NCI-H187 treated with DMSO at 0.1 percent for 48 hours (cell line): ENCODE measurements at places on chromosomes 1 and 21.

DNA sequence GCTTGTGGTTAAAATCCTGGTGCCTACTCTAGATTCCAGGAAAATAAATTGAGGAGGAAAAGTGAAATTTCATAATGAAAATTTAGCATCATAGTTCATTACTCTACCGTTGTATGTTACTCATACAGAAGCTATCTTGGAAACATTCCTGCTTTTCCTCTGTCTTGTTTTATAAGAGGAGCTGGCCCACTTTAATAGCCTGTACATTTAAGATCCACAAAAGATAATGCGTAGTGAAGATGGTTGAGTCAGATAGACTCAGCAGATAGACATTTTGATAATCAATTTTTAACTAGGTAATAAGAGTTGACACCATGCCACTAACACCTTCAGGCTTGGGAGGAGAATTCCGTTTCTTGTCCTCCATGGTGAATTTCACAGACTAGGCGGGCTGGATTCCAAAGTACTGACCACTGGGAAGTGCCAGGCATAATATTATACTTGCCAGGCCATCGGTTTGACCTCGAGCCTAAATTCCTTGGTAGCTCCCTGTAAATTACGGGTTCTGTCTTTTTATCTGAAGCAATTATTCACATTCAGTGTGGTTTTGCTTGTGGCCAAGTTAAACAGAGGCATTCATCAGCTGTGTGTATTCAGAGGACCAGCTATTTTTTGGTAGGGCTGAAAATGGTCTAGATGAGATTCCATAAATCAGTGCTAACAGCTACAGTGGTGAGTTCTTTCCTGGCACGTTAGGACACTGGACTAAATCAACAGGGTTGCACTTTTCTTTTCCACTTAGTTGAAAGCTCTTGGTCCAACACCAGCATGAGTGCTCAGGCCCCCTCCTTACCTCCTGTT is 111.9 kb upstream of the KAZN start:
- DNase-seq = no peak

- DNase-seq = no peak
Measured at GRCh38 chr21:34825948-34826548, 157.3 kb downstream of the CLIC6 start.

GRCh38 chr21:25857308-25858074 is 122.7 kb downstream of the GABPA start:
- no peak for DNase-seq

- DNase-seq = no peak
Measured at GRCh38 chr1:66606362-66607065, 72.6 kb downstream of the SGIP1 start.

- DNase-seq = no peak
Measured at GRCh38 chr1:26359981-26360806, 6.3 kb upstream of the CRYBG2 start.

DNA sequence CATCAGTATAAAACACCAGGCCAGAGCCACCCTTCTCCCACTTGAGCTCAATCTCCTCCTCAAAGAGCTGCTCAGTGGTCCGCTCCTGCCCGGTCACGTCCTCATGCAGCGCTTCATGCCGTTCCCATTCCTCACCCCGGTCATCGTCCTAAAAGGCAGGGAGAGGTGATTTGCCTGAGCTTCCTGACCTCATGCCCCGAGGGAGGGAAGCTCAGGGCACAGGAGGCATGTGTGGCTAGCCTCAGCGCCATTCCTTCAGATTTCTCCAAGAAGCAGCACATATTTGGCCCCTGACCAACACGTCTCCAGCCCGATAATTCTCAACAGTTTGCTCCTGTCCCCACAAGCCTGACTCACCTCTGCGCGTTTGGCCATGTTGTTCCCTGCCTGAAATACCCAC is 4.2 kb upstream of the GPN2 start:
- DNase-seq = no peak

GRCh38 chr1:167439301-167439988 is 78.9 kb downstream of the CD247 start:
- no peak for DNase-seq

DNA sequence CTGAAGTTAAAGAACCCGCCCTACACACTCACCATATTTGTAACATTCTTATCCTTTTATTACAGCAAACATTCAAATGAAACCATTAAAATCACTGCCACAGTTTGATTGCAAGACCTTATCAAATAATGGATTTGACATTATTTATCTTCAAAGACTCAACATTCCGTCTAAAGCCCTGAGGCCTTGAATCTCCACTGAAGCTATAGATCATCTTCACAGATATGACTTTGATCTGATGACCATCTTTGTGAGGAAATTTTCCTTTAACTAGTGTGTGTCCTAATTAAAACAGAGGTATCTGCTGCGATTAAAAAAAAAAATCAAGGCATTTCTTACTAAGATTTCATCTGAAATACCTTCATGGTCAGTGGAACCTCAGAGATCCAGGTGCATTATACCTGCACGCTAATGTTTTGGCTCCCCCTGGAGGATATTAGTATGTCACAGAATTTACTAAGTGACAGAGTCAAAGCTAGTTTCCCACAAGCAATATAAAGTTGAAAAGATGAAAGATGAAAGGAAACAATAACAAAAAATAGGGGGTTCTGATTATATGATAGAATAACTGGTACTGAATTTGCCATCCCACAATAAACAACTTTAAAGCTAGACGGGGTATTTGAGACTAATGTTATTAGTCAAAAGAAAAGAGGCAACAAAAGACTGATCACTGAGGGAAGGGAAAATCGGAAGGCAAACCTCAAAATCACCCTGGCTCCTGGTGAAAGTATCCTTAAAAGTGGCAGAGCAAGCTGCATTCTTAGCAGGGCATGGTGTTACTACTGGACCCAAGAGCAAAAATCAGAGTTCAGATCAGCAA is 923.4 kb downstream of the NCAM2 start:
- no peak for DNase-seq

- no peak for DNase-seq
Measured at GRCh38 chr1:89901957-89902669, 81.3 kb downstream of the LRRC8D start.

GRCh38 chr21:44855572-44855971 is 17.9 kb downstream of the PTTG1IP start:
- no peak for DNase-seq

- no peak for DNase-seq
Measured at GRCh38 chr1:247370786-247371732, 39.4 kb upstream of the ZNF496 start.

DNA sequence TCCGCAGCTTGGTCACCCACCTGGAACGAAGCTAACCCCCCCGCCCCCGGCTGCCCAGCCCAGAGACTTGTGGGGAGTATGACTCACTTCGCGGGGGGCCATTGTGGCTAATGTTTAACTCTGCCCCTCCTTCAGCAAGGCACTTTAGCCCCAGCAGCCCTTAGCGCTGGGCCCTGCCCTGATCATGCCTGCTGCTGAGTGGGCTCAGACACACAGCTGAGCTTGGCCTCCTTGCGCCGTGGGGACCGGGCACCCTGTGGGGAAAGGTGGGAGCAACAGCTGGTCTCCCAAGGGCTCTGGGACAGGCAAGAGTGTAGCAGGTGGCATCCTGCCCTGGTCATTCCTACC is 6.3 kb upstream of the LAD1 start:
- no peak for DNase-seq

GRCh38 chr1:55310505-55310971 is 95.4 kb upstream of the USP24 start:
- no peak for DNase-seq

DNA sequence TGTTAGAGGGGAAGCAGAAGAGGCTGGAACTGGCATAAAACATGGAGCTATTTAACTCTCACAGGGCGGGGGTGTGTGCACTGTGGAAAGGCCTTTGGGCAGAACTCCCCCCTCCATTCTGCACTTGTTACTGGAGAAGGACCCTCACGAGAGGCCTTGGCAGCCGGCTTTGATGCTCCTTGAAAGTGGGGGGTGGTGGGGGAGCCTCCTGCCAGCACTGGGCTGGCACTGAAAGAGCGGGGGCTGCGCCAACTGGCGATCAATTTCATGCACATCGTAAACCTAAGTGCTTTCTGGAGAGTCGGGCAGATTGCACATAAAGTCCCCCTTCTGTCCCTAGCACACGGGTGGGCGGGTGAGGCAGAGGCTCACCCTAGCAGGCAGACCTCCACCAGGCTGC is 28.9 kb downstream of the FOXO6 start:
- no peak for DNase-seq

- no peak for DNase-seq
Measured at GRCh38 chr1:245991266-245991665, 515.8 kb downstream of the SMYD3 start.

DNA sequence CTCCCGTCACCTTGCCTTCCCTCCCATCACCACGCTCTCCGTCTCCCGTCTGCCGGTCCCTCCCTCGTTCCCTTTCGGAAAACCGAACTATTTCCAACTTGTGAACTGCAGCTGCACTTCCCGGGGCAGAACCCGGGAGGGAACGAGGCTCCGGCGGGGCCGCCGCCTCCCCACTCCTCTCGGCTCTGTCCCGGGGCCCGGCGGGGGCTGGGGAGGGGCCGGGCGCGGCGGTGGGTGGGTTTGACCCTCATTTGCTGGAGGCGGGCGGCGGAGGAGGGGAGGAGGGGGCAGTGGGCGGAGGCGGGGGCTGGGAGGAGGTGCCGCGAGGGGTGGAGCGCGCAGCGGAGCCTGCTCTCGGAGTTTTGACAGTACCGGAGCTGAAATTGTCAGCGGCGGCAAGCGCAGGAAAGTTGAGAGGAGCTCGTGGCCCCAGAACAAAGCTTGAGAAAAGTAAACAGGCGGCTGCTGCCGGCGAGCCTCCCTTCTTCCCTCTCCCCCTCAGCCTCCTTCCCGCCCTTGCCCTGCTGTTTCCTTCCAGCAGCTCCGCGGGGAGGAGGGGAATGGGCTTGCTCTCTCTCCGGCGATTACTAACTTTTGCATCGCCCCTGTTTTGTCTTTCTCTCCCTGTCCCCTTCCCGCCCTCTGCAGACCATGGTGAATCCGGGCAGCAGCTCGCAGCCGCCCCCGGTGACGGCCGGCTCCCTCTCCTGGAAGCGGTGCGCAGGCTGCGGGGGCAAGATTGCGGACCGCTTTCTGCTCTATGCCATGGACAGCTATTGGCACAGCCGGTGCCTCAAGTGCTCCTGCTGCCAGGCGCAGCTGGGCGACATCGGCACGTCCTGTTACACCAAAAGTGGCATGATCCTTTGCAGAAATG is 2.9 kb downstream of the LMO4 start:
- DNase-seq = no peak

DNA sequence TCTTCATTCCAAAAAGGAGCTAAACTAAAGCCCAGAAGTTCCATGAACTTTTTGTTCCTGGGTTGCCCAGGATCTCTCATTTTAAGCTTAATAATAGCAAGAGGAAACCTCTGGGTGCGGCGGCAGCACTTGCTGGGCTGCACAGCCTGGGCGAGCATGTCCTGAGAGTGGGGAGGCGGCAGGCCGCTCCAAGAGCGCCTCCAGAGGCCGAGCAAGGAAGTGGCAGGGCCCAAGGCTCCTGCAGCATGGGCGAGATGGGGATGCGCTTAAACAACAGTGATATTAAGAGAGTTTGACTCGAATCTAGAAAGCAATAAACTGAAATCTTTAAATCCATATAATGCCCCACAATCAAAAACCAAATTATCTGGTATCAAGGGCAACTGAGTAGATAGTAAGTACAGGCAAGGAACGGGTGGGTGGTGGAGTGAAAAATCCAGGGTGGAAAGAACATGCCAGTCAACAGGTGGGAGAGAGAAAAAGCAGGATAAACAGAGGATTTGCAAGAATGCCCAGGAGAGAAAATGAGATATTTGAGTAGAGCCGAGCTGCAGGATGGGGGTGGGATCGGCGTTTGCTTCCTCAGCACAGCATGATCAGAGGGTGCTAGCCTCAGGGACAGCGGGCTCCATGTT is 14.1 kb upstream of the TNR start:
- no peak for DNase-seq

DNA sequence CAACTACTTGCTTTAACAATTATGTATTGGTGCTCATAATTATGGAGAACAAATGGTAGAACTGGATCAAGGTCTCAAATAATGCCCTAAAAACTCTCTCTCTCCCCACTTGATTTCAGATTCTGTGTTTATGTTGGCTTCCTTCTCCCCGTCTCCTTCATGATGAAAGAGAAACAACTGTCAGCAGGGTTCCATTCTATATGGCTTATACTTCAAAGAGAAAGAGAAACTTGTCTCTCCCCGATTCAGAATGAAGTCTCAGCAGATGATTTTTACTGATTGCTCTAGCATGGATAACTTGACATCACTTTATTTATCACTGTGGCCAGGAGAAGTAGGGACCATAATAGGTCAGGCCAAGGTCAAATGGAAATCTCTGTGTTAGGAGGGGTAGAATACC is 575.6 kb downstream of the AGBL4 start:
- no peak for DNase-seq

DNA sequence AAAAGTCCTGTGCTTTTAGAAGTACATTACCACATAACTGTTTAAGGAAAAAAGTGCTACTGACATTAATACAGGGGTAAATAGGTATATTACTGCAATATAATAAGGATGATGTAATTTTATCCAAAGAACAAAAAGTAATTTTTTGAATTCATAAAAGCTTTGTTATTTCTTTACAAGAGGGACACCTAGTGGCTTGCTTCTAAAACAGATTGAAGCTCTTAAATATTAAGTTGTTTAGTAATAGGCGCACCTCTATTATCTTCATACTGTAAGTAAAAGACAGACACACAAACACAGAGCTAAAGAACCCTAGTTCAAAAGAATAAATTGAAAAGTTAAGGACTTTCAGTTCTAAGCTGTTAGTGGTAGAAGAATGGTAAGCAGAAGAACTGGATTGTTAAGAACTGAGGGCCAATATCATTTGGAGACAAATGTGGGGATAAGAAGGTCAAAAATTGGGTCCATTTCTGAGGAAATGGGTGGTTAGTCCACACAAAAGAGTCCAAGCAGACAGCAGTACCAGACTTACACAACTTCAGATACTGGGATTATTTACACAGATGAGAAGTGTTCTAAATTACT is 15.4 kb downstream of the ZNHIT6 start:
- DNase-seq = no peak

DNA sequence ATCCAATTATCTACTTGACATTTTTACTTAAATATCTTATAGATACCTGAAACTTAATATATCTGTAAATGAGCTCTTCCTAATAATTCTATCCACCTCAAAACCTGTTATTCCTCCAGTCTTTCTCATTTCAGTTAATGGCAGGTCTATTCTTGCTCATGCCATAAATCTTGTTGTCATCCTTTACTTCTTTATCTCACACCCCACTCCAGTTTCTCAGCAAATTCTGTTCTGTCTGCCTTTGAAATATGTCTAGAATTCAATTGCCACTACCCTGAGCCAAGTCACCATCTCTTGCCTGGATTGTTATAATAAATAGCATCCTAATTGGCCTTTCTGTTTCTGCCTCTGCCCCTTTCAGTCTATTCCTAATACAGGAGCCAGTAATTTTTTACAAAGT is 105.8 kb downstream of the MAN1A2 start:
- DNase-seq = no peak
